ENCODE measurements at places on chromosomes 7 and 10. TPM values are rescaled to one million over a fixed set of nuclear protein-coding genes. Genes with fewer than 3 reads are reported as not detected.

GRCh38 chr10:83960125-83960524 is 179.2 kb upstream of the GHITM start:
- no peak overlapping the region for H3K27ac ChIP-seq
- H3K4me1 ChIP-seq: no peaks in the 10 kb centered on the region
- no peaks in the 10 kb centered on the region for H3K27me3 ChIP-seq
- no peak for DNase-seq
- no peaks in the 10 kb centered on the region for H3K36me3 ChIP-seq

DNA sequence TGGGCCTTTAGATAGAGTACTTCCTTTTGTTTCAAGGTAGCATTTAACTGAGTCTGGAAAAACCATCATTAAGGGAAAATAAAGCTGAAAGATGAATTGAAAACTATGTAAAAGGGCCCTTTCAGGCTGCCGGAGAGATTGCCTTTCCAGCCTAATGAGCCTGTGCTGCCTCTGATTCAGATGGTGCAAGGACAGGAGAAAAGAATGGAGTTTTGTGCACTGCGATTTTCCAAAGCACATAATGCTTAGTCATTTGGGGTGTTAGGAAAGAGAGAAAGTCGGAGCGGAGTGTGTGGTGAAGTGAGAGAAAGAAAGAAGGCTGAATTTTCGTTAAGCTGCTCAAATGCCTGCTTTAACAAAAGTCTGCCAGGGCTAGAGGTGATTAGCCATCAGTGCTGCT is 259.7 kb downstream of the PAXIP1 start:
- no peak overlapping the region for H3K27ac ChIP-seq
- H3K36me3 ChIP-seq: no peaks in the 10 kb centered on the region
- H3K4me3 ChIP-seq: no peak overlapping the region
- no peak for DNase-seq

DNA sequence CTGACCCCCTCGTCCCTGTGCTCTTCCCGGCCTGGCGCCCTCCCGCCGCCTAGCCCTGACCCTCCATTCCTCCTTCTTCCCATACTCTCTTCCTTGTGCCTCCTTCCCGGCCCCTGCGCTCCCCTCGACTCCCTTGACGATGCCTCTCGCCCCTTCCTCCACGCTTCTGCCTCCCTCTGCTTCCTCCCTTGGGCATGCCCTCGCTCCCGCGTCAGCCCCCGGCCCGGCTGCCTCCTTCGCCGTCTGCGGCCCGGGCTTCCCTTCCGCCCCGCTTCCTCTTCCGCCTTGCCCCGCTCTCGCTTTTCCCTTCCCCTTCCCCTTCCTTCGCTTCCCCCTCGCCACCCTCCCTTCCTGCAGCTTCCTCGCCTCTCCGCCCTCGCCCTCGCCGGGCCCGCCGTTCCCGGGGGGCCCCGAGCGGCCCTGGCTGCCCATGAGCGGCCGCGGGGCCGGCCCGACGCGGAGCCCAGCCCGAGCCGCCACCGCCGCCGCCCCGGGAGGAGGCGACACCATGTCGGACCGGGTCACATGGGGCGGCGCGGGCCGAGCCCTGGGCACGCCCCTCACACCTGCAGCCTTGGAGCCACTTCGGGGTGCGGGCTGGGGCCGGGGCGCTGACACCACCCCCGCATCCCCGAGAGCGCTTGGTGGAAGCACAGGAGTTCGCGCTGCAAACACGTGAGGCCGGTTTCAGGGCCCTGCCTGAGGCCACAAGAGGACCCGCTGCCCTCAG is at the start of gene FBXW4:
TSS of gene FBXW4 (minus strand) at position 497 of the 730 bp plus-strand sequence. CDS start at position 432, 65 bp downstream.
- H3K27me3 ChIP-seq: no peaks in the 10 kb centered on the region
- no peaks in the 10 kb centered on the region for H3K36me3 ChIP-seq
- DNase-seq: peak; percentile 93
- H3K4me1 ChIP-seq: peaks cover 45% of the 10 kb centered on the region
- peak within 1 kb of the TSS; percentile 98 for H3K27ac ChIP-seq
- peak within 1 kb of the TSS; percentile 80 for H3K4me3 ChIP-seq

- H3K4me1 ChIP-seq: peaks cover 5% of the 10 kb centered on the region
- no peak overlapping the region for H3K4me3 ChIP-seq
- DNase-seq: no peak
- no peak overlapping the region for H3K27ac ChIP-seq
- H3K27me3 ChIP-seq: peaks cover 3% of the 10 kb centered on the region
Observed at GRCh38 chr7:30930621-30931020, 19.0 kb downstream of the AQP1 start.

DNA sequence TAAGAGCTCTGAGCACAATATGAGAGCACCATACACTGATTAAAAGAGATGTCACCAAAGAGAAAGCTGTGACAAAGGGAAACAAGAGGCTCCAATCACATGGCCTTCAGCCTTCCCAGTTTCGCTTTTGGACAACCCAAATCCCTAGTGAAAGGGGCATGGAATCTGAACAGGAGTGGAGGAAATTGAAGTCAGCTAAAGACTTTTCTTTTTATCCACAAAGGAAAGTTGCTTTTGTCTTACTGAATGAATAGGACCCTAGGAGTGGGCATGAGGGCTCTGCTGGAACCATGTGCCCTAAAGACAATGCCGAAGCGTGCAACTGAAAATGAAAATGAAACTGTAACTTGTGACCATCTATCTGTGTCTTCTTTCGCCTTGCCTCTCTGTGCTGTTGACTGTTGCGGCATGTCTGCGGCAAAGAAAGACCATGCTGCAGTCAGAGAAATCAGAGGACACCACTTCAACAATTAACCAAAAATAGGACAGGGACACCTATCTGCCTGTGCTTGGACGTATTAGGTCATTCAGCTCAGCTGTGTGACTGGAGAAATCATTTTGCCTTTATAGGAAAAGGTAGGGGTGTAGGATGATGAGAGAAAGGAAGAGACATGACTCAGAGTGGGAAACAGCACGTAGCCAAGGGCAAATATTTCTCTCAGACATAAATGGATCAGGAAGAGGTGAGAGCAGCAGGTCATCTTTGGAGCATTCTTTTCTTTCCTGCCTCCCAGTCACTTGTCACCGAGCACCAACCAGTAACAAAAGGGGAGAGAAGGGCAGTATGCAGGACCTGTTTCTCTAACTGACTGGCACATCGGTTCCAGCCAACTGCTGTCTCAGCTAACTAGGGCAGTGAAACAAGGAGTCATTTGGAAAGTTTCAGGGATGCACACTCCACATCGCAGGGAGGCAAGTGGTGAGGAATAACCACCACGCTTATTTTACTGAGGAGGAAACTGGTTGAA is 12.3 kb downstream of the CAV2 start:
- DNase-seq: no peak
- H3K27me3 ChIP-seq: no peaks in the 10 kb centered on the region
- H3K27ac ChIP-seq: peak overlapping the region; percentile 44
- H3K4me3 ChIP-seq: peak overlapping the region; percentile 68
- H3K36me3 ChIP-seq: no peaks in the 10 kb centered on the region
- H3K4me1 ChIP-seq: peaks cover 15% of the 10 kb centered on the region

GRCh38 chr7:87212498-87212897 is 7.0 kb downstream of the TMEM243 start:
- peaks cover 24% of the 10 kb centered on the region for H3K36me3 ChIP-seq
- peak overlapping the region; percentile 38 for H3K27ac ChIP-seq
- H3K4me1 ChIP-seq: peaks cover 84% of the 10 kb centered on the region
- no peak for DNase-seq
- no peak overlapping the region for H3K4me3 ChIP-seq
- no peaks in the 10 kb centered on the region for H3K27me3 ChIP-seq

DNA sequence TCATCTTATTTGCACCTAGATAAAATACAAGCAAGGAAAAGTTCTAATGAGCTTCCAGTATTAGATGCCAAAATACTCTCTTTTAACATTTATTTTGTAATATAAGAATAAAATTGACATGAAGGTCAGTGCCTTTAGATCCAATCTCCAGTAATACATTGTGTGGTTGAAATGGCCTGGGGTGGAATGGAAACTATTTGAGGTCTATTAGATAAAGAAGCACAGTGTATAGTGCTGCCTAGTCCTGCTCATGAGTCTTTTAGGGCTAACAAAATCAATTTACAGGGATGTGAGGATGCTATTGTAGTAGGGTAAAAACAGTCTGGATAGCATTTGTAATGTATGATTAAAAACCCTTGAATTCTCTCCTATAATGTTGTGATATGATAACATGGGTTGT is 84.5 kb upstream of the ETV1 start:
- H3K4me3 ChIP-seq: no peak overlapping the region
- no peaks in the 10 kb centered on the region for H3K27me3 ChIP-seq
- H3K4me1 ChIP-seq: no peaks in the 10 kb centered on the region
- H3K27ac ChIP-seq: no peak overlapping the region

- no peak overlapping the region for H3K27ac ChIP-seq
- no peak overlapping the region for H3K4me3 ChIP-seq
- H3K27me3 ChIP-seq: no peaks in the 10 kb centered on the region
- DNase-seq: no peak
- H3K36me3 ChIP-seq: peaks cover 16% of the 10 kb centered on the region
Observed at GRCh38 chr10:6423413-6424170, 156.5 kb downstream of the PRKCQ start.

DNA sequence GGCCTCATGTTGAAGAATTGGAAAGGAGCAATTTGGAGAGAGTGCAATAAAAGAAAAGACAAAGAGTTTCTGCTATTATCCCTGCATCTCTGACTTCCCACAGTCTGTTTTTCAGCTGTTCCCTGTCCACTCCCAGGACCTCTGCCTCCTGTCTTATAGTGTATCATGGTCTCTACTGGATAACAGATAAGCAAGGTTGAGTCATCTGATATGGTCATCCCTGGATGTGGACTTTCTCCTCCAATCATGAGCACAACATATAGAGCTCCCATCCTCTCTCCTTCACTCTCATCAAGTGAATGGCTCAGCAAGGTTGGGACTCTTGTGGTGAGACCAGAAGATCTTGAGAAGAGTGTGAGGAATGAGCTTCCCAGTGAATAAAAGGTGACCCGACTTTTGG is 123.1 kb downstream of the PLCE1 start:
- DNase-seq: no peak
- no peaks in the 10 kb centered on the region for H3K36me3 ChIP-seq
- H3K27ac ChIP-seq: no peak overlapping the region

DNA sequence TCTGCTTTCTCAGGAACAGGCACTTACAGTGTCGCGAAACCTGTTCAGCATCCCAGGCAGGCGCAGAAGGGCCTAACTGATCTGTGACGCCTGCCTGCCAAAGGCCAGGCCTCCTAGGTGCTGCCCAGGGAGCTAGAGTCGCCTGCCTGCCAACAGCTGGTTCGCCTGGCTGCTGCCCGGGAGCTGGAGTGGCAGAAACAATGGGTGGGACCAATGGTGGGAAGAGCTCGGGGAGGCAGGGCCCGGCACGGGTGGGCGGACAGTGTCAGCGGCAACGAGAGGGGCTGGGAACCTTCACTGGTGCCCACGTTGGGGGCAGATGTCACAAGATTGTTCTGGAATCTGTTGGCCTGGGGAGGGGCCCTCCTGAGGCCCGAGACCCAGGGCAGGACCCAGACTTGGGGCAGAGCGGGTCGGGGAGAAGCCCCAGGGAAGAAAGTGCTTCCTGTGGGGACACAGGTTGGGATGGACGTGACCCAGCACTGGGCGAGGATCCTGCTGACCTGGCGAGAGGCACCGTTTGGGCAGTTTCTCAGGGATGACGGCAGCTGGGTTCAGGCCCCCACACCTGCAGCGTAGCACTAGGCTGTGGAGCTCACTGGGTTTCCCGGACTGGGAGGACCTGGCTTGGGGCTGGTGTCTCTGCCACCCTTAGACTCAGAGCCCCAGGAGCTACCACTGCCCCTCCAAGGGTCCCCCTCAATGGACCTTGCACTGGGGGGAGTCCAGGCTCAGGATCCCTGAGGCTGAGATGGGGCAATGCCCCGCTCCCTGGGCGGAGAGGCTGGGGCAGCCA is 181.8 kb downstream of the ELFN1 start:
- H3K27ac ChIP-seq: no peak overlapping the region
- DNase-seq: peak; percentile 72
- H3K4me3 ChIP-seq: no peak overlapping the region
- no peaks in the 10 kb centered on the region for H3K4me1 ChIP-seq

DNA sequence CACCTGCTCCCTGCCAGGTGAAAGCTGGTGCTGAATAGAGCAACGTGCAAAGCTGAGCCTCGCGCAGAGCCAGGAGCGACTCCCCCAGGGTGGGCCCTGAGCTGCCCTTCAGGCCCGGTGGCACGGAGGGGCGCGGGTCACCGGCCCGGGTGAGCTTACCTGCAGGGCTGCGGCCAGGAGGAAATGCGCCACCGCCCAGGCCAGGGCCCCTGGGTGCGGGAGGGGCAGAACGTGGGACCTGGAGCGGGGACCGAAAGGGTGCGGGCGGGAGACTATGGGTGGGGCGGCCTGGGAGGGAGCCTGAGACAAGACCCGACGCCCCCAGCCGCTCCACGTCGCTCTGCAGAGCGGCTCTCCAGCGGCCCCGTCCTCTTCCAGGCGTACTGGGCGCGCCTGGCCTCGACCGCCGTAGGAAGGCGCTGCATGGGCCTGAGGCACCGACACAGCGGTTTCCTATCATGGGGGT is 122.1 kb downstream of the BTAF1 start:
- H3K27ac ChIP-seq: no peak overlapping the region
- no peaks in the 10 kb centered on the region for H3K36me3 ChIP-seq
- peaks cover 4% of the 10 kb centered on the region for H3K4me1 ChIP-seq
- H3K27me3 ChIP-seq: no peaks in the 10 kb centered on the region

DNA sequence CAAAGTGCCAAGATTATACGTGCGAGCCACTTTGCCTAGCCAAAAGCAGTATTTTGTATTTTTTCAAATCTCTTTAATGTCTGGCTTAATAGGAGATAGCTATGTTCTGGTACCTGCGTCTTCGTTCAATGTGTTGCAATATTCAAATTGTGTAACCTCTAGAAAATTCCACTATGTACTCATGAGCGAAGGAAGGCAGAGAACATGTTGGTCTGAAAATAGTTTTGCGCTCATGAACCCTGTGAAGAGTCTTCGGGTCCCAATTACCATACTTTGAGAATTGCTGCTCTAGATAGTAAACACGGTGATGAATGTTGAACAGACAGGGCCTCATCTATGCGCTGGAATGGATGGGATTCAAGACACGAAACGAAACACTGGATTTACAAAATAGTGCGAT is 2.7 kb upstream of the SUV39H2 start:
- no peaks in the 10 kb centered on the region for H3K27me3 ChIP-seq
- H3K4me1 ChIP-seq: peaks cover 14% of the 10 kb centered on the region
- no peak overlapping the region for H3K4me3 ChIP-seq

- no peaks in the 10 kb centered on the region for H3K36me3 ChIP-seq
- no peaks in the 10 kb centered on the region for H3K27me3 ChIP-seq
- DNase-seq: no peak
- H3K27ac ChIP-seq: peak overlapping the region; percentile 52
Observed at GRCh38 chr10:110269374-110270318, 35.1 kb downstream of the SMNDC1 start.

PON2 gene
- total RNA-seq: 33.2 TPM

PNLIPRP1 gene
- not detected for total RNA-seq

RNF32 gene
- 0.28 TPM for total RNA-seq

CPXM2 gene
- total RNA-seq: 22.0 TPM

TLL2 gene
- total RNA-seq: 0.28 TPM

PLCE1 gene
- 12.4 TPM for total RNA-seq
